Fibroblast of the aortic adventitia (primary cell): ENCODE measurements at places on chromosomes 7 and 10. TPM values are rescaled to one million over a fixed set of nuclear protein-coding genes. Genes with fewer than 3 reads are reported as not detected.

CCNY gene
- total RNA-seq, result 19.4 and 55.4 TPM in 2 replicates

DNA sequence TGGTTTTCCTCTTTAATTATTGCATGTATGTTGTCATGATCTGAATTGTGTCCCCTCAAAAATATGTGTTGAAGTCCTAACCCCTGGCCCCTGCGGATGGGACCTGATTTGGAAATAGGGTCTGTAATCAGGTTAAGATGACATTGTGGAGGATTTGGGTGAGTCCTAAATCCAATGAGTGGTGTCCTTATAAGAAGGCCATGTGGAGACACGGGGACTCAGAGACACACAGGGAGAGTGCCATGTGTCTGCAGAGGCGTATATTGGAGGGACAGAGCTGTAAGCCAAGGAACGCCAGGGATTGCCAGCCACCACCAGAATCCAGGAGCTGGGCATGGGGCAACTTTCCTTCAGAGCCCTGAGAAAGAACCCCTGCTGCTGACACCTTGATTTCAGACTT is 171.9 kb downstream of the CREB5 start:
- DNase-seq, result no peak

DNA sequence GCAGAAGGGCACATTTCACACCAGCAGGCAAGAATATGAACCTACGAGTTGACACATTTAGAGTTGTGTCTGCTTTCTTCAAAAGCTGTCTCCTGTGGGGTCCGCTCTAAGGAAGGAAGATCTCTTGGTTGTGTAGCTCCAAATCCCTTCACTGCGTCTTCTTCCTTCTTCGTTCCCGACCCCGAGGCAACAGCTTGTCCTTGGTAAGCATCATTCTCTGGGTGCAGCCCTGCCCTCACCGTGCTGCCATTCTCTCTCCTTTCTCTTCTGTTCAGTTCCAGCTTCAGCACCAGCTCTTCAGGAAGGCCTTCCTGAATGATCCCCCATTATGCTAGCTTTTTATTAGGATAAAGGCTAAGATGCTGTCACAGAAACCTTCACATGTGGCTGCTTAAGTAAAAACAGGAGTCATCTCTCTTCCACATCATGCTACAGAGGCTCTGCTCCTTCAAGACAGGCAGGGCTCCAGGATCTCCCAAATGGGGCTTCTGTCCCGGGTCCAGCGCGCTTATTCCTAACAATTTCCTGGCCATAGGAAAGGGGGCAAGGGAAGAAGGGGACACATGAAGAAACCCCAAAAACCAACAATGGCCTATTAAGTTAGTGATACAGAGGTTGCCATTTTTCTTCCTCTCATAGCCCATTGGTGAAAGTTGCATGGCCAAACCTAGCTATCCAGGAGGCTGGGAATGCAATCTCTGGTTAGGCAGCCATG is 52.2 kb upstream of the SHH start:
- DNase-seq, result no peak

DNA sequence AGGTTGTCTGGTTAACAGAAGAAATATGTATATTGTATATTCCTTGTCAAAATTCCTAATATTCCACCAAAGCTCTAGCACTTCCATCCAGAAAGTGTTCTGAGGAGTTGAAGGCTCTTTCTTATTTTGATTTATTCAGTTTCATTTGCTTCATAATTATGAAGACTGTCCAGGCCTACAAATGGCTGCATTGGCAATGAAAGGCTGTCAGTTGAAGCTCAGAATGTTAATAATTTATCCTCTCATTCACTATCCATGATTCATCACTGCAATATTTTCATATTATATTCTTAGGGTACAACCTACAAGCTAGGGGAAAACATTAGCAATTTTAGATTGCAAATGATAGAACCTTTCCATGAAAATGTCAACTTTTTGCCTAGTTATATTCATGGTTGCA is 57.3 kb downstream of the ARID5B start:
- DNase-seq, result no peak

TAS2R4 gene
- total RNA-seq, result 2.3 and 4.5 TPM in 2 replicates
